Fibroblast of skin of left quadriceps (primary cell): ENCODE measurements at places on chromosomes 3 and 15.

GRCh38 chr15:24956111-24956838 is 1.5 kb downstream of the SNRPN start:
- peak; percentile 26 for DNase-seq

DNA sequence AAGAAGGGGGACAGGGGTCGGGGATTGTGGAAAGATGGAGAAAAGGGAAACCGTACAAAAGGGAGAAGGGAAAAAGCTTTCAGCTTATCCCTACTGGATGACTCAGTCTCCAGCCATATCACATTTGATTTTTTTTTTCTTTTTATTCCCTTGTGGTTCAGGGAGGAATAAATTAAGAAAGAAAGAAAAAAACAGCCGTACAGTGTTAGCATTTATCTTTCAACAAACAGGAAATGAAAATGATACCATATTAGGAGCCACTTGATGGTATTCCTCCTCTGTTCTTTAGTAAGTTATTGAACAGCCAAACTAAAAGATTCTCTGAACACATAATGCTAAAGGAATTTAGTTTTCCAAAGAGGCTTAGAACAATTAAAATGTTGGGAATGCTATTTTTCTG is 594.4 kb downstream of the FOXP1 start:
- DNase-seq: peak; percentile 82

DNA sequence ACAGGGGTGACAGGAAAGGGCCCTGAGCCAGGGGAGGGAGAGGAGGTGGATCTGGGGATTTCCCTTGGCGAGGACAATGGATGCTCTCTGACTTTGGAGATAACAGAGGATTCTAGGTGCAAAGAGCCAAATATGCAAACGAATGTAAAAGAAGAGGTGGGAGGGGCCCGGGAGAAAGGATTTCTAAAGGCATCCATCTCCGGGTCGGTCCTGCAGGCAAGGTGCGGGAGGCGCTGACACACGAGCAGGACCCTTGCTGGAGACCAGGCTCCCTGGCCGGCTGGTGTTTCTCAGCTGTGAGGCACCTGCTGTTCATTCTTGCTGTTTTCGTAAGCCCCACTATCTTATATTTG is 115.2 kb upstream of the TLE3 start:
- DNase-seq: no peak

- no peak for DNase-seq
Observed at GRCh38 chr3:54577313-54577712, 350.5 kb downstream of the LRTM1 start.

DNA sequence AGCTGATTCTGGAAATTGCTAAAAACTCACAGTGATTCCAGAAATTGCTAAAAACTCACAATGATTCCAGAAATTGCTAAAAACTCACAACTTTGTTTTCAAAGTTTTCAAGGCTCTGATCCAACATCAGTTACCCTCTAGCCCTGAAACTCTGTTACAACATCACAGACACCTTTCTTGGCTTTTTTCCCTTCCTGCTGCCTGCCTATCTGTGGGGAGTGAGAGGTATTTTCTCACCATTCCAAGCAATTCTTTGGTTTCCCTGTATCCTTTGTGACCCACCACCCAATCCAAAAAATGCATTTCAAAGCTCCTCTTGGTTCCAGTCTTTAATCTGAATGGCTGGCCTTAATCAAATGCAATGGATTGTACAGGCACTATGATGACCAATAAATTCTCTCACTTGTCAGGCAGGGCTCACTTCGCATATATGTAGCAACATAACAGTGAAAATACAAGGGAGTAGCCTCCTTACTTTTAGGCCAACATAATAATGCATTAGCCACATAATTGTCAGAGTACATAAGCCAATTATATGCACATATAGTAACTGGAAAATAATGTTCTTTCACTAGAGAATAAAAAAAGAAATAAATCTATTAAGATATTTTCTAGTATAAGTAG is 1139.0 kb downstream of the ROBO2 start:
- no peak for DNase-seq

DNA sequence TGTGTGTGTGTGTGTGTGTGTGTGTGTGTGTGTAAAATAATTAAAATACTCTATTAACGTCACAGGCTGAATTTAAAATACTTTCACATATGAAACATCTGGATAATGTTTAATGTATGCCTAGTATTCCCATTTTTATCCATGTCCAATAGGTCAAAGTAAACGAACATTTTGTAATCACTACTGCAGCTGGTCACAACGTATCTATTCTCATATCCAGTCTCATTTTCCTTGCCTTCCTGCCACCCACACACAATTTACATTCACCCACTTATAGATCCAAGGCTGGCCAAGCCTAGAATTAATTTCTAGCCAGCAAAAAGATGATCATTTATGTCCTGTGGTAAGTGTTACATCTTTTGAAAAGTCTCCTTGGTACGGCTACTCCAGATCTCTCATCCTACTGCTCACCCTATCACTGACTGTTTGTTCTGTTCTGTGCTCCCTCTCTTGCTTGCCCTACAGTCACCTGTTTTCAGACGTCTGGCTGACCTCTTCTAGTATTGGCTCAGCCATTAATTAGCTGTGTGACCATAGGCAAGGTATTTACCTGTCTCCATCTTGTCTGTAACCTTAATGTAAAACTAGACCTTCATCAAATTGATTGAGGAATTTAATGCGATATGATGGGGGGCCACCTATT is 17.6 kb downstream of the SERPINI2 start:
- no peak for DNase-seq

DNA sequence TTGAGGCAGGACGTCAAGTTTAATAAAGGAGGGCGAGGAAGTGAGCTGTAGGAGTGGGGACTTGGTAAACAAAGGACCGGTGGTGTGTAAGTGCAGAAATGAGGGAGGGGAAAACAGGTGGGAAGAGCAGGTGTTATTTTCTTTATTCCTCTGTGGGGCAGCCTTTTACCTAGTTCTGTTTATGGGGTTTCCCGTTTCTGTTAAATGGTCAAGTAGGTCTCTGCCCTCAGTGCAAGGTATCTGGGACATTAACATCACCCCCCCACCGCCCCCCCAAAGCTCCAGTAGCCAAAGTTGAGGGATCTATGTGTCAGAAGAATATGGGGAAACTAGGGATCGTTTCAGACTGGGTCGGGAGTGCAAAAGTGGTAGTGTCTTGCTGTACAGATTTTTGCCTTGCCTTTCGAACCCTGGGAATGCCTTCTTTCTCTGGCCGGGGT is 893 bp downstream of the MGA start:
- DNase-seq: no peak

GRCh38 chr3:73727854-73728253 is 103.1 kb upstream of the PDZRN3 start:
- DNase-seq: no peak

- DNase-seq: no peak
Observed at GRCh38 chr3:169145540-169146178, 517.9 kb downstream of the MECOM start.

DNA sequence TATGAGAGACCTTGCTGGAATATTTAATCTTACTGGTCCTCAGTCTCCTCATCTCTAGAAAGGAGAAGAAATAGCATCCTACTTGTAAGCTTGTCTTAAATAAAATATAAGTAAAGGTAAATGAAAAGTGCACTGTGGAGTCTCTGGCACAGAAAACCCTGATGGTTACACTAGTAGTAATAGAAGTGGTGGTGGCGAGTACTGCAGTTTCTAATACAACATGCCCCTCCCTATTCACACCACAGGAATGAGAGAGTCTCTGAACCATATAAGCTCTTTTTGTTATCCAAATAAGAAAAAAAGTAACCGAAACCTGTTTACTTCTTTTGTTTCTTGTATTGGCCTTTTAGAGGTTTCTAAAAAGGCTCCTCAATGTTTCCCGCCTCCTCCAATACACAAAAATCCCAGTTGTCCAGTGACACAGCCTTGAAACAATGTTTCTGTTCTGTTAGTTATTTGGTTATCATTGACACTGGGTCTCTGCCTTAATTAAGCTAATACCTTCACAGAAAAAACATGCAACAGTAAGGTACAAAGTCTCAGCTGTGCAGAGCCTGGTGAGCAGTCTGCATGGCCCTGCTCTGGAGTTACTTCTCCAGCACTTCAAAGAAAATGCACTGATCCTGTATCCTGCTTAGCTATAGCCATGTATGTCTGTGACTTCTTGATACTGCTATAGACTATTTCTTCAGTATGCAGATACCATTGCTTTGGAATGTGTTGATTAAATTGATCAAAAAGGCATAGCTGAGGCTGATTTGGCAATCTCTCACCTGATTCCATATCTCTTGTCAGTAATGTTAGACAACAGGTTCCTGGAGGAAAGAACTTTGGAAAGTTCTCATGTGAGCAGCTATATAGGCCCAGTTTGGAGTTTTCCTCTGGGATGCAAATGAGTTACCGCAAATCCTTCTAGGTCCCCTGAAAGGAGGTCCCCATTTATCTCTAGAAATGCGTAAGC is 315.6 kb upstream of the IL12A start:
- DNase-seq: no peak

- DNase-seq: peak; percentile 42
Observed at GRCh38 chr3:197224034-197224444, 74.4 kb downstream of the DLG1 start.

DNA sequence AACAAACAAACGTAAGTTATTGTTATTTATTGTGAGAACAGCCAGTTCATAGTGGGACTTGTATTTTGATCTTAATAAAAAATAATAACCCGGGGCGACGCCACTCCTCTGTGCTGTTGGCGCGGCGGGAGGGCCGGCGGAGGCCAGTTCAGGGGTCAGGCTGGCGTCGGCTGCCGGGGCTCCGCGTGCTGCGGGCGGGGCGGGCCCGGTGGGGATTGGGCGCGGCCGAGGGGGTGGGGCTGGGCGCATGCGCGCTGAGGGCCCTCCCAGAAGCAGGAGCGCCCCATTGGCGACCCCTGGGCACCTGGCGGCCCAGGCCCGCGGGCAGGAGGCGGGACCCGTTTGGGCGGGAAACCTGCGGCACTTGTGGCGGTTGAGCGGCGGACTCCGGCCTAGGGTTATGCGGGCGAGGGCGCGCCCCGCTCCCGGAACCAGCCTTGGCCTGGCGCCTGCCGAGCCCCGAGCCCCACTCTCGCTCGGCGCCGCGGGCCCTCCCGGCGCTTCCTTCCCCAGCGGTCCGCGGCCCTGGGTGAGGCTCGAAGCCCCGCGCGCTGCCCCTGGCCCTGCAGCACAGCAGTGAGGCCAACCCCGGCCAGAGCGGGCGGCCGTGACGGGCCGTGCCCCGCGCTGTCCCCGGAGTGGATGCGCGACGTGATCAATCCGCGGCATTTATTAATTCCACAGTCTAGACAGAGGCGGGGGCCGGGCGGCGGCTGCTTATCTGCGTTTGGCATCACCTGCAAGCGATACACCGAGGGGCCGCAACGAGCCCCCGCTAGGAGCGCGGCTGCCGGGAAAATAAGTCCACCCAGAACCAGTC is 6.0 kb downstream of the ISL2 start:
- no peak for DNase-seq

- DNase-seq: peak; percentile 44
Observed at GRCh38 chr3:175392653-175393052, 533.5 kb downstream of the NAALADL2 start.

- DNase-seq: no peak
Observed at GRCh38 chr3:62095756-62096155, 277.6 kb downstream of the FEZF2 start.
